Activated CD4-positive, alpha-beta T cell treated with anti-CD3 and anti-CD28 coated beads, Interleukin-2, Interleukin-6, amounts not matched to agents 100 ng/mL and 50 ng/mL, durations not matched to agents 16 hours and 8 hours (primary cell): ENCODE measurements at places on chromosomes 11 and 22.

GRCh38 chr11:112129656-112130055 is 34.2 kb downstream of the IL18 start:
- DNase-seq, result no peak

- DNase-seq, result no peak
Measured at GRCh38 chr11:21897752-21898151, 295.1 kb upstream of the ANO5 start.

DNA sequence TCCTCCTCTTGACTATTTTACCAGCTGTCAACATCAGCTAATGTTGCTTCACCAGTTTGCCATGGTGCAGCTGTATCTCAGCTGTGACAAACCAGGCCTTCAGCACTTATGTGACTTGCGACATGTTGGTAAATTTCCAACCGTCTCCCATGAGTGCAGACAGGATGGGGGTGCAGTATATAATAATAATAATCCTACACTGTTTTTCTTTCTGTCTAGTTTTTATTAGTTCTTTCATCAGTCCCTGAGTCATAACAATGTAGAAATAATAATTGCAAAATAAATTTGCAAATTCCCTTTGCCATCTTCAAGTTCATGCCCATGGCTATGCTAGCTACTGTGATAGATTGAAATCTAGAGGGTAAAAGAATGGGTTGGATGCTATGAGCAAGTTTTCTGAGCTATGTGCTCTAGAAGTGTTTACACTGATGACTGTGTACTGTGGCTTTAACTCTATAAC is 4.9 kb downstream of the MMP13 start:
- no peak for DNase-seq

DNA sequence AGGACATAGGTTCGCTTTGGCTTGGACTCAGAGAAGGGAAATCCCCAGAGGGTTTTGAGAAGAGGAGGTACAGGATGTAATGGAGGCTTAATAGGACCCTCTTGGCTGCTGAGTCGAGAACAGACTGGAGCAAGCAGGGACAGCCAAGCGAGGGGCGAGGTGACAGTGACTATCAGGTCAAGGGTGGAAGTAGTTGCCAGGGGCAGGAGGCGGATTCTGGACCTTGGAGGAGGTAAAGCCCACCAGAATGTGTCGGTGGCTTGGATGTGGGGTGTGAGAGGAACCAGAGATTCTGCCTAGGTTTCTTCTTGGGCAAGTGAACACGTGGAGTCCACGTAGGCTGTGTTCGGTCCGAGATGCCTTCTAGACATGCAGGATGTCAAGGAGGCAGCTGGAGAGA is 4.4 kb downstream of the TRMT112 start:
- no peak for DNase-seq
